ENCODE measurements at places on chromosomes 1 and 21. TPM values are rescaled to one million over a fixed set of nuclear protein-coding genes. Genes with fewer than 3 reads are reported as not detected.

Gene CLDN17
- total RNA-seq: not detected

Gene GPR25
- not detected for total RNA-seq

Gene SORT1
- 14.5 TPM for total RNA-seq

Gene HSD17B7
- 38.4 TPM for total RNA-seq

Gene TEKT2
- 0.21 TPM for total RNA-seq

Gene COL11A1
- not detected for total RNA-seq

Gene OR14I1
- not detected for total RNA-seq

Gene SAMD13
- total RNA-seq: 2.6 TPM

Gene HAO2
- total RNA-seq: not detected

Gene IL12RB2
- not detected for total RNA-seq

Gene VHLL
- total RNA-seq: not detected

Gene ZYG11B
- 46.5 TPM for total RNA-seq

Gene DYNLT5
- 1.1 TPM for total RNA-seq

Gene WNT9A
- 4.9 TPM for total RNA-seq

Gene HPDL
- 7.2 TPM for total RNA-seq

Gene C1orf105
- not detected for total RNA-seq

Gene FABP3
- 0.35 TPM for total RNA-seq

Gene ZNF593OS
- not detected for total RNA-seq

Gene GMEB1
- 12.7 TPM for total RNA-seq

Gene HUNK
- not detected for total RNA-seq

Gene SPRR2G
- total RNA-seq: not detected

Data from pulmonary artery endothelial cell (primary cell).